ENCODE measurements at places on chromosomes 12 and 14. TPM values are rescaled to one million over a fixed set of nuclear protein-coding genes. Genes with fewer than 3 reads are reported as not detected.

DNA sequence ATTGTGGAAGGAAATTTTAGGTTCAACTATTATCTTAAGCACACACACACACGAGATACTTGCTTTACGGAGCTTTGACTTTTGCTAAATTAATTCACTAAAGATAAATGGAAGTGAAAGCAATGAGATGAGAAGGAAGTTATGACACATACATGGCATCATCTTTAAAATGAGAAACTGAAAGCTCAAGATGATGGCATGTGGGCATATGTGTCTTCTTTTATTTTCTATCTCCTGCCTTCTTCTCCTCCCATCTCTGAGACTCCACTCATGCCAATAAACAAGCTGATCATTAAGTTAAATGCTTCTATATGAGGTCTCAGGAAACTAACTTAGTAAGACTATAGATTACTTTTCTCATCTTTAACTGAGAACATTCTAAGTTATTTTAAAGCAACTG, 216.7 kb downstream of the MED13L start:
- DNase-seq = no peak

Gene FAM186B
- 0.29 TPM for total RNA-seq

DNA sequence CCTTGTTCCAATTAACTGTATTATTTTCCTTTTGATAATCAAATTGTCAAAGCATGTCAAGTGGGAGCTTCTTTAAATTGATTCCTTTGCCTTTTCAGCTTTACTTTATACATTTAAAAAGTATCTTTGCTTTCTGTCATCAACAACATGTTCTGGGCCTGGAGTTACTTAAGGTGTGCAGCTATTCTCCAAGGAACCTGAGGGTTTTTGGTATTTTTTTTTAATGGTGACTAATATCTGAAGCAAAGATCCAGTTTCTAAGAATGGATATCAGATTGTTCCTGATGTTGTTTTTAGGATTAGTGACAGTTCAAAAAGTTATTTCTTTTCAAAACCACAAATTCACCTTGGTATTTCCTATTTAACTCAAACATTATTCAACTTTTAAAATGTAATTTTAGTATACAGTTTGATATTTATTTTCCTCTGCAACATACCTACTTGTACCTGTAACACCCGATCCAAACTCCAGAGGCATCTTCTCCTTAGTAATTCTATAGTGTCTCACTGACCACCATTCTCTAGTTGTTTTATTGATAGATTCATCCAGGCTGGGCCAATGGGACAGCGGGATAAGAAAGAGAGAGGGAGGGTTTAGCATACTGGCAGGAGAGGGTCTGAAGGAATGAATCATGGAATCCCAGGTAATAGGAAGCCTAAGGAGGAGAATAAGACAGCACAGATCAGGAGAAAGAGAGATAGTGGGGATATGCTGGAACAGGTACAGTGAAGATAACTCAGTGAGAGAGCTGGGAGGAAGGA, 3.1 kb downstream of the CBLN3 start:
- DNase-seq = no peak

Gene OASL
- total RNA-seq = 231 TPM

DNA sequence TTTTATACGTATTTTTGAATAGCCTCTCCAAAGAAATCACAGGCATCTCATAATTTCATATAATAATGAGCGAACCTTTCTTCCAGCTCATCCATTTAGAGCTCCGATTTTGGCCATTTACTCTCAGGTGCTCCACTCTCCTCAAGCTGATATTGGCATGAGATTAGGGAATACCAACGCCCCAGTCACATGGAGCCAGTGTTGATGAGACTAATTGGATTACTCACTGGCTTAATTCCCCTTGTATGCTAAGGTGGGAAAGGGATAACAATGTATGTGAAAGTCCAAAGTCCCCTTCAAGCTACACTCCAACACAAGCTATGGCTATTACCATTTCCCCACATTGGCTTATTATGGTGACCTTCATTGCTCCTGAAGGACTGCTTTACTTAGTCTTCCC, 76.6 kb upstream of the NAV3 start:
- DNase-seq = no peak

Gene SDS
- total RNA-seq = 0.26 TPM

DNA sequence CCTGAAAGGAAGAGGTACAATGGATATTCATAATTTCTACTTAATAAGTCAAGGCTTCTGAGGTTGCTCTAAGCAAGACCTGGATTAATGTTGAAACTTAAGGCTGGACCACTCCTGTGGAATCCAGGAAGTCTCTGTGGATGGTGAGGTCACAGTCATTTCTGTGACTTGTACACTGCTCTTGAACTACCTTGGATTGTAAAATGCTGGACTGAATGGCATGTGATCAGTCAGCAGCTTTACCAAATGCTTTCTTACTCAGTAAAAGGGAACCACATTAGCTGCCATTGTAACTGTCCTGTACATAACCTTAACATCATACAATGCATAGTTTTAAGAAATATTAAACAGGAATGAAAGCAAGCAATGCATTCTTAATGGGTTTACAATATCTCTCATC, 182.9 kb downstream of the NOVA1 start:
- no peak for DNase-seq

Gene ERG28
- 30.9 TPM for total RNA-seq

GRCh38 chr14:68822926-68823325, 30.1 kb upstream of the ZFP36L1 start:
- no peak for DNase-seq

Gene ZFHX2
- 3.7 TPM for total RNA-seq

DNA sequence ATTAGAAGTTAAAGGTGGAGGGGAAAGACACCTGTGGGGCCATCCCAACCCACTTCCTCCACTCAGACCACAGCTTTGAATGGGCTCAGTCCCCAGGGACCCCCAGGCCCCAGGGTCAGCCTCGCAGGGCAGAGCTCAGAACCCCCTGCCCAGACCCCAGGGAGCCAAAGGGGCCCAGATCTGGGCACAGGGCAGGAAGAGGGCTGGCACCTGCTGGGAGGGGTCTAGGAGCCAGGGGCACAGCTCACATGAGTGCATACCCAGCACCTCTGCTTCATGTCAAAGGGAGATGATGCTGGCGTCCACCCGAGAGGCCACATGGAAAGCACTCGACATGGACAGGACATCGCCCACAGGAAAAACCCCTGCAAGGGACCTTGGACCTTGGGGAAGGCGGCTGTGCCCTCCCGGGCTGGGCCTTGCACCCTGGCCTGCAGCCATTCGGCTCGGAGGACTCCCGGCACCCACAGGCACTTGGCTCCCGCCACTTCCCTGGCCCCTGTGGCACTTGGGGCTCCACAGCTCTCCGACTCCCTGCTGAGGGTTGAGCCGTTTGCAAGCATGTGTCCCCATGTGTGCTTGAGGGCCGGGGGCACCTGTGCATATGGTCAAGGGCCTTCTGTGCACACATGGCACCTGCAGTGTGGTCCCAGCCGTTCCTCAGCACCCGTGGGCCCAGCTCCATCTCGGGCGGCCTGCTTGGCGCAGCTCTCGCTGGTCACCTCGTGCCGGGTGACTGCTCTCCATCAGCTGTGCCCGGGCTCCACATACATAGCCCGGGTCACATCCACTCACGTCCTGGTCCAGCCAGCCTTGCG, 7.8 kb upstream of the AMN start:
- DNase-seq = no peak

Data from Calu3 (cell line).